NCI-H187 treated with DMSO at 0.1 percent for 48 hours (cell line): ENCODE measurements at places on chromosomes 4 and X.

DNA sequence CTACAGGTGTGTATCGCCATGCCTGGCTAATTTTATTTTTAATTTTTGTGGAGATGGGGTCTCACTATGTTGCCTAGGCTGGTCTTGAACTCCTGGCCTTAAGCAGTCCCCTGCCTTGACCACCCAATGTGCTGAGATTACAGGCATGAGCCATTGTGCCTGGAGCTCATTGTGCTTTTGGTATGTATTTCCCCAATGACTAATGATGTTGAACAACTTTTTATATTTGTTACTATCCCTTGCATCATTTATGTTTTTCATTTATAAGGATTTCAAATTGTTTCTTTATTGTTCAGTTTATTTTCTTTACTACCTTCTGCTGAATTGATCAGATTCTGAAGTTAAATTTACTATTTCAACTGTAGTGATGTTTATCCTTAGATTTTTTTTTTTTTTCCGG, 199.7 kb downstream of the CEP135 start:
- DNase-seq: no peak

- DNase-seq: no peak
These were observed 411.9 kb downstream of the TRIML1 start for GRCh38 chr4:188551156-188551555.

DNA sequence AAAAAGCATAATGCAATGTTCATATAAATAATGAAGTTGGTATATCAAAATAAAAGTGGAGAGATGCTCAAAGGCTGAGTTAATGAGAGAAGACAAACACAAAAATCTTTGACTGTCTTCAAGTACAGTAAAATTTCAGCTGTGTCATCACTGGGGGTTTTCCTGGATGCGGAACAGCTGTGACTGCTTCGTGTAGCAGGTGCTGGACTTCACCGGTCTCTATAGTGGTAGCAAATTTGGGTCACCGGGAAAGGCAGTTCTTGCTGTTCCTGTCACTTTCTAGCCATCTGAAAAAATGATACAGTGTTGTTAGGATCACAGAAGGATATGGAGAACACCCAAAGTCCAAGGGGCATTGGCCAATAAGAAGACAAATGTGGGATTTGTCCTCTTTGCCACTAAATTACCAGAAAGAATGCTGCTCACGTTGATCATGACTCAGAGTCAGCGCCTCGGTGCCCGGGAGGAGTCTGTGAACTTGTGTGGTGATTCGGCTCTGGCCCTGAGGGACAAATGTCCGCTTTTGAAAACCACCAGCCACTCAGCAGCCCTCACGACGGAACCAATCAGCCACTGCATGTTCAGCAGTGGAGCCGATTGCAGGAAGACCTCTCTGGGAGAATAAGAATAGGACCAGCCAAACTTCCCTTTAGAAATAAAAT, 230.1 kb upstream of the FAT1 start:
- no peak for DNase-seq

GRCh38 chr4:85419103-85419502, 55.8 kb upstream of the ARHGAP24 start:
- peak; percentile 35 for DNase-seq

GRCh38 chr4:42313872-42314271, 83.4 kb upstream of the SHISA3 start:
- no peak for DNase-seq

- DNase-seq: no peak
These were observed 15.6 kb upstream of the ASMTL start for GRCh38 chrX:1468250-1468772.

GRCh38 chr4:73850261-73850970, 2.7 kb upstream of the PF4V1 start:
- no peak for DNase-seq
